Tracheal epithelial cell (primary cell): ENCODE measurements at places on chromosomes 16 and 17. TPM values are rescaled to one million over a fixed set of nuclear protein-coding genes. Genes with fewer than 3 reads are reported as not detected.

GRIN2A gene
- not detected in 2 replicates for total RNA-seq

RCVRN gene
- under 0.01 TPM in 1 of 2 replicates, not detected in the other for total RNA-seq

TEKT1 gene
- total RNA-seq, result not detected in 2 replicates

SOX9 gene
- 2.1 and 6.3 TPM in 2 replicates for total RNA-seq

EIF4A3 gene
- total RNA-seq, result 135 and 160 TPM in 2 replicates
